ENCODE measurements at places on chromosomes 2 and 18.

DNA sequence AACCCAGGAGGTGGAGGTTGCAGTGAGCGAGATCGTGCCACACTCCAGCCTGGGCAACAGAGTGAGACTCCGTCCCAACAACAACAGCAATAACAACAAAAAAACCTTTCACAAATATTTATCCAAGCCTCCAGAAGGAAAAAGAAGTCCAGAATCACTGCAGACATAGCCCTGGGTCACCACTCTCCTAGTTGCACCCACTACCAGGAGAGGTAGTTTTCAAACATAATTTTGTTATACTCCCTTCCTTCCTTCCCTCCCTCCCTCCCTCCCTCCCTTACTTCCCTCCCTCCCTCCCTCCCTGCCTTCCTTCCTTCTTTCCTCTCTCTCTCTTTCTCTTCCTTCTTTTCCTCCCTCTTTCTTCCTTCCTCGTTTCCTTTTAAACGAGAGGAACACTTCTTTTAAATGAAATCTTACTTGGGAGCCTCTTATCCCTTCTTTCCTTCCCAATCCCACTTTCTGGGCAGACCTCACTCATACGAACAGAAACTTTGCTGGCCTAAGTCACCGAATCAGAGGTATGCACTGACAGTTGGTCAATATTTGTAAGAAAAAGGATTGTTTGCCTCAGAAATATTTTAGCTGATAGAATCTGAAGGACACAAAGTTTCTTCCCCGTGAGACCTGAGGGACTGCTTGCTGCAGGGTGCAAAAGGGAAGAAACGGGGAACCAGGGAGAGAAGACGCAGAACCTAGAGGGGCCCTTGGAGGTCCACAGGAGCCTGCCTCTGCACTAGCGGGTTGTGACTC is 88.1 kb upstream of the AGAP1 start:
- no peak for DNase-seq

GRCh38 chr2:58925676-58926081 is 684.6 kb upstream of the FANCL start:
- no peak for DNase-seq

DNA sequence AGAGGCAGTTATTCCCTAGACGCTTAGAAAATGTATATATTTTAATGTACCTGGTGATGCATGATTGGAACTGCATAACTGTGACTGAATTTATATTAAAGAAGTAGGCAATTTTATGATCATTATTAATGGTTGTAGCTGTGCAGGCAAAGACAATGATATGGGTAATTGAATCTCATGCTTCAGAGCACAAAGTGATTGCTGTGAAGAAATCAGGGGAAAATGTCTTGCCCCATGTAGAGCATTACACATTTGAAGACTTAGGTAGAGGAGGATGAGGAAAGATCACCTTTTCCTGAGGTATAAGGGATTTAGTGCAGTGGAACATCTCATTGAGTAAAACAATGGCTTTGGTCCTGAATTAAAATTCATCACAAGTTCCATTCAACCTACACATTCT is 246.8 kb upstream of the DCC start:
- no peak for DNase-seq

- DNase-seq: no peak
These were observed 76.3 kb upstream of the WDSUB1 start for GRCh38 chr2:159362816-159363251.

DNA sequence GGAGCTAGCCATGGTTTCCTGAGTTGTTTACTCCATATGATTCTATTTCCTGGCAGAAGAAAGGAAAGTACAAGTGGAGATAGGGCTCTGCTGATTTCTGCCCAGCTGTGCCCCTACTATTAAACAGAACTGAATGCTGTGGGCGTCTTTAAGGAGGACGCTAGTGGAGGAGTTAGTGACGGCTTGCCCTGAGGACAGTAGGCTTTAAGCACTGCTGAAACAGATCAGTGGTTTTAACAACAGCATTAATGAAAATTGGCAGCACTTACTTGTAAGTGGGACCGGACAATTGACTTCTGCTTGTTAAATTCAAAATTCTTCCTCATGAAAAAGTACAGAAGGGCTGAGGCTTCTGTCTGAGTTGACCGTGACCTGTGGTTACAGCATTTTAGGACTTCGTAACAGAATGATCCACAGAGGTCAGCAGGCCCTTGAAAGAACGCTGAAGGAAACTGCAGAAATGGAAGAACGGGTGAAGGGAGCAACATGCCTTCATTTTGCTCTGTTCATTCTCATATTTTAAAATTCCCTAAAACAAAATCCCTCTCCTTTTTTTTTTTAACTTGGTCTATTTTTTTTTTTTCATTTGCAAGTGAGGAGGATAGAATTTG is 80.6 kb upstream of the CCDC195 start:
- DNase-seq: no peak

DNA sequence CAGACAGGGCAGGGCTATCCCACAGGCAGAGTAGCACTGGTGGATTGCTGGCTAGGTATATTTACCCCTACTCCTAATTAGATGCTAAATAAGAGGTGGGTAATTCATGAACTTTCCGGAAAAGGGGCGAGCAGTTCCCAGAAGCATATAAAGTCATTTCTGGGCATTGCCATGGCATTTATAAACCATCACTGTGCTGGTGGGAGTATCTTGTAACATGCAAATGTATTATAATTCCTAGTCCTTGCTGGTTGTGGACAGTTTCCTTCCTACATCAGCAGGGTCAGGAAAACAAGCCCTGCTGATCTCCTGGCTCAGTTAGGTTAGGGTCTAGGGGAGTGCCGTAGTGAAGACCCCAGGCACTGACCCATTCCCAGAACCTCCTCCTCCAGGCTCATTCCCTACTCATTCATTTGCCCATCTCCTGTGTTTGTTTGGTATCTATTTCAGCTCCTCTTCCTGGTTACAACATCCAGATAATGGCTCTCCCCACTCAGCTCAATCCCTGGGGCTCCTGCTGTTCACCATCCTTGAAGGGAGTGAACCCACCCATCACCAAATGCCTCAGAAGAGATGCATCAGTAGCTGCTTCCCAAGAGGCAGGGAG is 282.7 kb downstream of the SRBD1 start:
- DNase-seq: no peak

GRCh38 chr2:70905443-70906421 is 30.0 kb upstream of the ATP6V1B1 start:
- no peak for DNase-seq

DNA sequence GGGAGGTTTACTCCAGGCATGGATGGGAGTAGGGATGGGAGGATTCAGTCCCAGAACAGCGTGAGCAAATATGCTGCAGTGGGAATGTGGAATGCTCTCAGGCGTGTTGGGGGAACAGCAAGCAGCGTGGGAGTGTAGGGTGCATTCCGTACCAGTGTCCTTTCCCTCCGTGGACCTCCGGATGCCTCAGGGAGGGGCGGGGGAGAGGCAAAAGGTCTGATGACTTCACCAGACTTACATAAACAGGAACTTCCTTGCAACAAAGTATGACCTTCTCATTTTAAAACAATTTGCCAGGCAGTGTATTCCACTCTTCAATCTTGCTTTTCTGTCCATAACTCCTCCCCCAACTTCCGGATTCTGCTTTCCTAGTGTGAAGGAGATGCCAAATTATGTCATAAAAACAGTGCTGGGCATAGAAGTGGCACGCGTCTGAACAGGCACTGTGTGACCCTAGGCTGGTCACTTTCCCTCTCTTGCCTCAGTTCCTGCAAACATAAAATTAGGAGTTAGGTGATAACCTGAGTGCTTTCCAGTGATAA is 36.9 kb downstream of the RPL37A start:
- DNase-seq: no peak

- no peak for DNase-seq
These were observed 209.4 kb downstream of the SP3 start for GRCh38 chr2:173755798-173756197.

DNA sequence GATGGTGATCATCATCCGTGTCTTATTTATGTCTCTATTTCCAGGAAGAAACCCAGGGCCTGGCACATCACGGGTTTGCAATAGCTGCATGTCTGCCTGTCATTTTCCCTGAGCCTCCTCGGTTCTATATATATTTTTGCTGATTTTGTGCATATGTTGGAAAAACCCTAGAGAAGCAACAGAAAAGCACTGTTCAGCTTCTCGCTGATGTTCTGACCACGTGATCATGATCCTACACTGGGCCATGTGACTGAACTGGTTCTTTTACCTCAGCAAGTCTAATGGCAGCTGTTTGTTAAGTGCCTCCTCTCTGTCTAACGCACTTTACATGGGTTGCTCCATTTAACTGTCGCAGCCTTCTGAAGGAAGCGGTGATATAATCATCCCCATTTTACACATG is 71.3 kb downstream of the CMPK2 start:
- no peak for DNase-seq

DNA sequence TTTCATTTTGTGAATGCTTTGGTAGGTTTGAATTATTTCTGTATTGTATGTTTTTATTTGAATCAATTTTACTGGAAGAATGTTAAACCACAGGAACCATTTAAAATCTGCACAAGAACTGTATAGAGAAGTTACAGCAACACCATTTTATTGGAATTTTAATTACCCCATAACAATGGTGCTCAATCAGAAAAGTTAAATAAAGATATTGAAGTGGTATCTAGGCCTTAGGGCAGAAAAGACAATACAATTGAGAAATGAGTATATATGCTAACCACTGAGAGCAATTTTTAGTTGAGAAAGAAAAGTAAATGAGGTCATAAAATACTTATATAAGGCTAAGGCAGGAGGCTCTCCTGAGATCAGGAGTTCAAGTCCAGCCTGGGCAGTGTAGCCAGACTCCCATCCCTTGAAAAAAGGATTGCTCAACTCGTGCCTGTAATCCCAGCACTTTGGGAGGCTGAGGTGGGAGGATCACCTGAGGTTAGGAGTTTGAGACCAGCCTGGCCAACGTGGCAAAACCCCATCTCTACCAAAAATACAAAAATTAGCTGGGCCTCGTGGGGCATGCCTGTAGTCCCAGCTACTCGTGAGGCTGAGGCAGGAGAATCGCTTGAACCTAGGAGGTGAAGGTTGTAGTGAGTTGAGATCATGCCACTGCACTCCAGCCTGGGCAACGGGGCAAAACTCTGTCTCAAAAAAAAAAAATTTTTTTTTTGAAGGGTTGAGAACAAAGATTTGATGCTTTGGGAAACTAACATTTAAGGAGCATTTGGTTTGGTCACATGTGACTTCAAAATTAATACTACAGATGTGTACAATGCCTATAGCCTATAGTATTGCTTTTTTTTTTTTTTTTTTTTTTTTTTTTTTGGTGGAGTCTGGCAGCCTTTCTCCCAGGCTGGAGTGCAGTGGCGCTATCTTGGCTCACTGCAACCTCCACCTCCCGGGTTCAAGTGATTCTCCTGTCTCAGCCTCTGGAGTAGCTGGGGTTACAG is 212.9 kb upstream of the STON1 start:
- no peak for DNase-seq

DNA sequence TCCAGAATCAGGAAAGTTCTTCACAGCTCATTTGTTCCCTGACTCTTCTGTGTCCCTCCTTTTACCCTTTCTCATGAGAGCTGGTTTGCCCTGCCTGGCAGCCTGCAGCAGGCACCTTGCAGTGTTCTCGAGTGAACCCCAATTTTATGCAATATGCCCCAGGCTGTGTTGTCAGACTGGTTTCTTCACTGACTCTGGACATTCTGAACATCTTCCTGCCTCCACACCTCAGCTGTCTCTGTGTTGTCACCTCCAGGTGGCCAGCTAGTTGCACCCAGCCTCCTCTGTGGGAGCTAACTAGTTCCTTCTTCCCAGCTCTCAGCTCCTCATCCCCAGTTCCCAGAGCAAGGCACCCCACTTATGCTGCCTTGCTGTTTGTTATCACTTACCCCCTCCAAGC is 5.5 kb downstream of the SETBP1 start:
- no peak for DNase-seq

DNA sequence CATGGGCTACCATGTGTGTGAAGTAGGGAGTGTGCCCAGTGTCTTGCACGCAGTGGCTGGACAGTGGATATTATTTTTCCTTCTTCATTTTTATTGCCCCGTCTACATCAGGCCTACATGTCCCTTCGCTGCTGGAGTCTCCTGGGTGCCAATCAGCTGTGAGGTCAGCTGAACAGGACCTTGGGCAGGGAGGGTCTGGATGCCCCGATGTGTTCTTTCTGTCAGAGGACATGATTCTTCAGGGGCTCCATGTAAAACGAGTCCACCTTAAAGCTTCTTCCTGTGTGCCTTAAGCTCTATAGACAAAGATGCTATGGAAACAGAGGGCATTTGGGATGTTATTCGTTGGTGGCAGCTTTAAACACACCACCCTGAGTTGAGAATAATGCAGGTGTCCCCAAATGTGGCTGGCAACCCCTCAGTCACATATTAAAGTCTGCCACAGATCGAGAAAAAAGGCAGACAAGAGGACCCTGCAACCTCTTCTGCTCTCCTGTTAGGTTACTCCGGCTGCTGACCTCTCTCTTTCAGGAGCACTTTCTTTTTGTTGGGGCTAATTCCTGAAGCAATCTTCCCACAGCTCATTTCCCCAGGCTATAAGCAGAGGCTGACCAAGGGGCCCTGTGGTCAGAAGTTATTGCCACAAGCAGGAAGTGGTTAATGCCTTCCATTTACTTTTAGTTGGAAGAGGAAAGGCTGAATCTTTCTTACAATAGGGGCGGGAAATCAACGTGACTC is 20.0 kb downstream of the GREB1 start:
- DNase-seq: peak; percentile 52

DNA sequence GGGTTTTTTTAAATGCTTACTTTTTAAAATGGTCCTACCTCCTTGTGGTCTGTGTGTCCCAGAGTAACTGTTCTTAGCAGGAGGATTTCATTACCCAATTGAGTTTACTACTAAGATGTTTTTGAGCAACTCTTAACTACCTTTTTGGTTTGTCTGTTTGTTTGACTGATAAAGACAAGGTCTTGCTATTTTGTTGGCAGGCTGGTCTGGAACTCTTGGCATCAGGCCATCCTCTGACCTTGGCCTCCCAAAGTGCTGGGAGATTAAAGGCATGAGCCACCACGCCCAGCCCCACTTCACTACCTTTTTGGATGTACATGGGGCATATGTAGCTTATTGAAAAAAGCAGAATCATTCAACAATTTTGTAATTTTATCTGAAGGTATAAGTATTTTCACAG is 14.9 kb downstream of the MRPS9 start:
- no peak for DNase-seq

DNA sequence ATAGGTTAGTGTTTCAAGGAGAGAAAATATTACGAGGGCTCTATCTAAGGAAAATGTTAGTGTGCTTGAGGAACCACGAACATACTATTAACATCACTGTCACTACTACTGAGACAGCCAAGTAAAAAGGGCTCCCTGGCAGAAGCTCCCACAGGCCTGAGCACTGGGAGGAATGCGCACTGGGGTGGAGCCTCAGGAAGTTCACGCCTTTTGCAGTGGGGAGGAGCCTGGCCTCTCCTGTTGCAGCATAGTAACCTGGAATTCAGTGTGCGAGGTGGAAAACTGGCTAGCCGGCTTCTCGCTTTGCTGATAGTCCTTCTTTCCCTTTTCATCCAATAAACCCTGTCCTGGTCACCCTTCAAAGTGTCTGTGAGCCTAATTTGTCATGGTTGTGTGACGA is 250.3 kb downstream of the ERBB4 start:
- DNase-seq: no peak

DNA sequence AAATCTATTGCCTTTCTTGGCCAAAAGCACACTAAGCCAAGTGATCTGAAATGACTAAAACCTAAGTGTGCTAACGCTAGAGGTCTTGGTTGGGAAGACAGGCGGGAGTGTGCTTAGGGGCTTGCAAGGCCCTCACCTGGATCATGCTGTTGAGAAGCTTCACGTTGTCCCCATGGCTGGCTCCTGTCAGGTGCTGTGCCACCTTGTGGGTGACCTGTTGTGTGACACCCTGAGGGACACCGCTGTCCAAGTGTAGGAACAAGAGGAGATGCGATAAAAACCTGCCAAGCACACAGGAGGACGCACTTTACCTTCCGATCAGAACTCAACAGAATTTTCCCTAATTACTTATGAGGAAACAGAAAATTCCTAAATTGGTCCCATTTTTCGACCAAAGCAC is 50.8 kb downstream of the EPG5 start:
- no peak for DNase-seq

GRCh38 chr2:171260471-171261424 is 100.1 kb upstream of the TLK1 start:
- DNase-seq: peak; percentile 37

All from MM.1S (cell line).